ENCODE measurements at places on chromosomes 11 and 22. TPM values are rescaled to one million over a fixed set of nuclear protein-coding genes. Genes with fewer than 3 reads are reported as not detected.

DNA sequence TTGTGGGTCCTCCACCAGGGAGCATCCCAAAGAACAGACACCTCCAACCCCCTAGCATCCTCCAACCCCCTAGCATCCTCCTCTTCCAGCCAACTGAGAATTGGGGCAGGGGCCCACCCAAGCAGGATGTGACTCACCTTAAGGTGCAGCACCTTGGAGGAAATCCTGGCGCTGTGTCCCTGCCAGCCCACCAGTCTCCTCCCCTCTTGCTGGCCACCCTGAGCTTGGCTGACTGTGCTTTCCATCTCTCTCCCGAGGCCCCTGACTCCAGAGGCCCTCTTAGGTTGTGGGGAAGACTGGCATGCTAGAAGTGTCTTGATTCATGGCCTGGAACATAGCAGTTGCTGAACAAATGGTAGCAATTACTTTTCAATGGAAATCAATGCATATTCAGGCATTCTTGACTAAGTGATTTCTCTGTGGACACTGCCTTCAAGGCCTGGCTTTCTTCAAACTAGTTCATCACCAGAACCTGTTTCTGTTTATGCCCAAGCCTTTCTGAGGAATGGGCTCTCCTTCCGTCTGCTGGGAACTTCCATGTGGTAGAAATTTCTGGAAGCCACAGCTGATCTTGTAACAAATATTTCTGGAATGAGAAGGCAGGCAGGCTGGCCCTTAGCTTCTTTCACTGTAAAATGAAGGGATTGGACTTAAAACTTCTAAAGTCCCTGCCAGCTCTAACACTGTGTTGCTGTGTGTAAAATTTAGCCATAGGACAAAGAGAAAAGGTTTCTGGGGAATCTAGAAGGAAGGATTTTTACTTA is 60.5 kb downstream of the CEP164 start:
- no peak for DNase-seq

- DNase-seq: no peak
Measured at GRCh38 chr11:45209891-45210699, 63.7 kb downstream of the PRDM11 start.

DNA sequence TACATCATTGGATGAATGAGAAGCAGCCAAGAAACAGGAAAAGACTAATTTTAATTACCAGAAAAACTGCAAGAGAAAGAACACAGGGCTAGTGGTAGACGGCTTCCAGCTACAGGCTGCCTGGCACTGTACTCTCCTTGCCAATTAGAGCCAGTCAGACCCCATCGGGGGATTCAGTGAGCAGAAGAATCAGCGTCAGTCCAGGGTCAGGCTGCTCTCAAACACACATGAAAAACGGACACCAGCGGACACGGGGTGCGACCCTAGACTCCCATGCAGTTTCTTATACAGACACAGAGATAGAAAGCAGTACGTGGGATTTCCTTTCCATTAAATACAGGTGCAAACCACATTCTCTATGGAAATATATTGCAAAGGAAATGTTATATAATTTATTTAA is 1.1 kb upstream of the CNTN5 start:
- no peak for DNase-seq

The C22orf31 gene
- not detected for total RNA-seq

DNA sequence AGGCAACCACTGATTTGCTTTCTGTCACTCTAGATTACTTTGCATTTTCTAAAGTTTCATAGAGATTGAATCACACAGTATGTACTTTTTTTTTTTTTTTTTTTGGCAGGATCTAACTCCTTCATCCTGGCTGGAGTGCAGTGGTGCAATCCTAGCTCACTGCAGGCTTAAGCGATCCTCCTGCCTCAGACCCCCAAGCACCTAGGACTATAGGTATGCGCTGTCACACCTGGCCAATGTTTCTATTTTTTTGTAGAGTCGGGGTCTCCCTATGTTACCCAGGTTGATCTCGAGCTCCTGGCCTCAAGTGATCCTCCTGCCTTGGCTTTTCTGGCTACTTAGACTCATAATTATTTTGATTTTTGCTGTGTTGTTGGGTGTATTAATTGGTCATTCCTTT is 294.6 kb upstream of the CTSC start:
- DNase-seq: no peak

DNA sequence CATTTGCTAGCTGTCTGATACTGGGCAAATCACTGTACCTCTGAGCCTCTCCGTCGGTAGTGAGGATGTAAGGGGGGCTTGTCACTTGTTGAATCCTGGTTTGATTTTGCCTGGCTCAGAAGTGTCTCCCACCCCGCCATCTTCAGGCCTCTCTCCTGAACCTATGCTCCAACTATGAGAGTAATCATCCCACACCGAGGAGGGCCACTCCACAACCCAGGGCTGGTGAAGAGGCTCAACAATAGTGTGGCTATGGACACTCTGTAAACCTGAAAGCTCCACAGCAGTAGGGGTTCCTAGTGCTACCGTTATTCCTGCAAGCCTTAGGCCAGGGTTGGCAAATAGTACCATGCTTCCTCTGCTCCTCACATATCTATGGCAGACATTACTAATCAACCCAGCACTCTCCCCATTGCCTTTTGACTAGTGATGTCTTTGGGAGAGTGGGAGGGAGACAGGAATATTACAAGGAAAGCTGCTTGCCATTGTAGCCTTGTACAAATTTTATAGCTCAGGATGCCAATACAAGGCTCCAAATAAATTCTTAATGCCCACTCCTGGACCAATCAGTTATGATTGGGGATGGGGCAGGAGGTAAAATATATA is 134.0 kb upstream of the TEAD1 start:
- no peak for DNase-seq

- no peak for DNase-seq
Measured at GRCh38 chr11:132872211-132872610, 660.1 kb downstream of the OPCML start.

The CARD16 gene
- 0.30 TPM for total RNA-seq
